ENCODE measurements at places on chromosomes 3 and 15. TPM values are rescaled to one million over a fixed set of nuclear protein-coding genes. Genes with fewer than 3 reads are reported as not detected.

FBLN2 gene
- total RNA-seq: 1.8 TPM

LMAN1L gene
- total RNA-seq: 1.0 TPM

DBR1 gene
- total RNA-seq: 18.1 TPM

SH3GL3 gene
- not detected for total RNA-seq

STARD9 gene
- total RNA-seq: 13.0 TPM

GP5 gene
- total RNA-seq: 1.3 TPM

P2RY12 gene
- total RNA-seq: not detected

DNA sequence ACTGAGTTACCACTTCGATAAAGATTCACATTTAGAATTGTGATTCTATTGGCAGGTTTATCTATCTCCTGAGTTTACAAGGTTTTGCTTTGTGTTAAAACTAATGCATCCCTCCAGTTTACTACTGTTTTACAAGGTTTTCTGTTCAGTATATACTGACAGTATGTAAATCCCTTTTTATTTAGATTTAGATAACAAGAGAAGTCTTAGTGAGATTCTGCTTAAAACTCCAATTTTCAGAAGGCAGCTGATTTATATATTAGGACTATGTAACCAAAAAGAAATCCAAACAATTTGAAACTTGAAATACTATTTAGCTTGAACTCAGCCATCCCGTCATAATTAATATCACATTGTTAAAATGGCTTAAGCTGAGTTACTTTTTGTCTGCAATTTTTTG, 619.2 kb downstream of the NAALADL2 start:
- DNase-seq: no peak

- no peak for DNase-seq
Measured at GRCh38 chr3:172808969-172809546, 58.5 kb downstream of the ECT2 start.

DNA sequence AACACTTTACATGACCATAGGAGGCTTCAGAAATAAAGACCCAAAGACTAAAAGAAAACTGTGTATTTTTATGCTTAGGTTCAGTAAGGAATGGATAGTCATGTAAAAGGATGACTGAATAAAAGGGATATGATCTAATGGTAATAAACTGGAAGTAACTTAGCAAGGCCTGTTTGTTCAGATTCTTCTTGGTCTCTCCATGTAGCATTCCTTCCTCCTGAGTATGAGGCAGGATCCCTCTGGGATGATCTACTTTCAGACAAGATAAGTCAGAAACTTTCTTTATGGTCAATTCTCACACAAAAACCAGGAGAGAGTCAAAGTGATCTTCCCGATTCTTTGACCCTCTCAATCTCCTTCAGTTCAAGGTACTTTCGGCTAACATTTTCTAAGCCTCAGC, 340.8 kb upstream of the DCBLD2 start:
- no peak for DNase-seq

GRCh38 chr15:67967871-67968431, 86.2 kb upstream of the PIAS1 start:
- DNase-seq: no peak

GRCh38 chr3:10229576-10229975, 18.7 kb upstream of the TATDN2 start:
- no peak for DNase-seq

GRCh38 chr15:72965671-72966070, 86.6 kb upstream of the NEO1 start:
- DNase-seq: no peak

DNA sequence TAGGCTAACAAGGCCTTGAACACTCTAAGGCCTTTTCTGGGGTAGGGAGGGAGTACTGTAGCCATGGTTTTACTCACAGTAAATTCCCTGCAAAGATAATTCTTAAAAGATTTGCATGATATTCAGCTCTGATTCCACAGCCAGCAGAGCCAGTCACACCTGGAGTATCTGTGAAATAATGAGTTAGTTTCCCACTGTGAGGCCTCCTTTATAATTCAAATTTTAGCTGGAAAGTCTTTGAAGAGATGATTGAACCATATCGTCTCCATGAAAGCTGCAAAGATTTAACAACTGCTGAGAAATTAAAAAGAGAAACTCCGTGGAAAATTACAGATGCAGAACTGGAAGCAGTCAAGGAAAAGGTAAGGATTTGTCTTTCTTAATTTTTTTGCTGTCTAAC, 32.3 kb upstream of the DUT start:
- DNase-seq: no peak

DNA sequence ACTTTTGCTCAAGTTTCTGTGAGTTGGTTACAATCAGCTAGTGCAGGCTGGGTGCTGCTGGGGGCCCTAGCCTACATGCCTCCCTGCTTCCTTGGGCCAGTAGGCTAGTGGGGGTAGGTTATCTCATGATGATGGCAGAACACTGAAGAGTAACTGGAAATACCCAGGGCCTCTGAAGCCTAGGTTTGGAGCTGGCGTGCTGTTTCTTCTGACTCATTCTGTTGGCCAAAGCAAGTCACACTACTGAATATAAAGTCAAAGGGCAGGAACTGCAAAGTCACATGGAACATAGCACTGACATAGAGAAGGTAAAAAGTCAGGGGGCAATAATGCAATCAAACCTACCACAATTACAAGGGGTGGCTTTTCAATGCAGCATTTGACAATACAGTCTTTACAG, 34.5 kb downstream of the RASGRP1 start:
- peak; percentile 24 for DNase-seq

- DNase-seq: no peak
Measured at GRCh38 chr3:184567946-184568559, 6.5 kb downstream of the EPHB3 start.

DNA sequence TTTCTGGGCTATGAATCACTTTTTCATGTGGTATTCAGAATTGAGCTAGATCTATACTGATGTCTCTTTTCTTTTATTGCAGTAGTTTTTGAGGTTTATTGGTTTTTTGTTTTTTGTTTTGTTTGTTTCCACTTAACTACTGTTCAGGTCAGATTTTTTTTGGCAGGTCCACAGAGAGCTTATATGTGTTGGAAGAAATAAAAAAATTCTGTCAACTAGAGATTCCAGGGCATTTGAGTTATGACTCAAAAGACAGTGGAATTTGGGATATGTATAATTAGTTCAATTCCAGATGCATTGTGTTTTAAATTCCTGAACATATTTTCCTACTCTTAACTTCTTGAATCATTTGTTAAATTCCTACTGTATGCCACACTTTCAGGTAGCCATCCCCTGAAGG, 727.2 kb downstream of the SI start:
- no peak for DNase-seq

DNA sequence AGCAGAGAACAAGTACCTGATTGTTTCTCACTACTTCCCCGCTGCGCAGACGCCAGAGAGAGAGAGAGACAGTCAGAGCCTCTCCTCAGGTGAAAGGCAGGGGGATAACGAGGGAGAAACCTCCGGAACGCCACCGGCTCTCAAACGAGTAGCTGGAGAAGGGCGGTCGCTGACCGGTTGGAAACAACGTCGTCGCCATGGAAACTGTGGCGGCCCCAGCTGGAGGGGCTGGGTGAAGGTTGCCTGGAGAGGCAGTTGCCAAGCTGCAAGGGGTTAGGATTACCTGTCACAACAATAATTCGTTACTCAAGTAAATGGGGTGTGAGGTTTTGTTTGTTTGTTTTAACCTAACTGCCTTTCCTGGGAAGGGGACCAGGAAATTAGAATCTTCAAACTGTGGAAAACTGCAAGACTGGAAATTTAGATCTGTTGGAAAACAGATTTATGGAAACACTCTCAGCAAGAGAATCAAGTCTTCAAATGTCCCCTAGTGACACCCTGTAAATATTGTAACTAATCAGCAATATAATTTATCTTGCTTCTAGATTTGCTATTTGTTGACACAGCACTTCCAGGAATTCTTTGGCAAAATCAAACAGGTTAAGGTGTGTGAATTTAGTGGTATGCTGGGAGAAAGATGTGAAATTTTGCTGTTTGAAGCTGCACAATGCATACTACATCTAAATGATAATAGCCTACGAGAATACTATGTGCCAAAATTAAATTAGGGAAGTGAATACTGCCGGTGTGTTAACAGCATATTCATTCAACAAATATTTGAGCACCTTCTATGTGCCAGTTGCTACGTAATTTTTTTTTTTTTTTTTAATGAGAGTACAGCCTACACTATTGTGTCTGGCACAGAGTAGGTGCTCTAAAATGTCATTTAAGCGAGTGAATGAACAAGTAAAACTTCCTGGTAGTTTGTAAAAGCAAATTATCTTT, at the start of gene DNAH12:
TSS of gene DNAH12 (minus strand) at position 164 of the 945 bp plus-strand sequence. CDS start 1,474 bp downstream, outside the sequence.
- DNase-seq: peak; percentile 34

- no peak for DNase-seq
Measured at GRCh38 chr3:122353893-122354401, 28.9 kb downstream of the CSTA start.

GRCh38 chr3:177104299-177104992, 92.8 kb downstream of the TBL1XR1 start:
- no peak for DNase-seq

- DNase-seq: no peak
Measured at GRCh38 chr15:80026754-80027153, 32.7 kb upstream of the ZFAND6 start.
